Activated CD4-positive, alpha-beta T cell treated with anti-CD3 and anti-CD28 coated beads, Interleukin-2, amount 10 ng/mL, durations not matched to agents 24 days and 14 days (primary cell): ENCODE measurements at places on chromosomes 5 and 9. TPM values are rescaled to one million over a fixed set of nuclear protein-coding genes. Genes with fewer than 3 reads are reported as not detected.
A peak's percentile ranks its signal among the peaks of the same experiment; 100 is the strongest.

- no peak overlapping the region for H3K27ac ChIP-seq
- H3K36me3 ChIP-seq, result no peaks in the 10 kb centered on the region
- no peaks in the 10 kb centered on the region for H3K27me3 ChIP-seq
- no peak overlapping the region for H3K4me3 ChIP-seq
- DNase-seq, result no peak
These were observed 26.4 kb upstream of the NSMF start for GRCh38 chr9:137485343-137486140.

- H3K4me1 ChIP-seq, result no peaks in the 10 kb centered on the region
- H3K36me3 ChIP-seq, result no peaks in the 10 kb centered on the region
- H3K27ac ChIP-seq, result no peak overlapping the region
- H3K27me3 ChIP-seq, result no peaks in the 10 kb centered on the region
- no peak overlapping the region for H3K4me3 ChIP-seq
- no peak for DNase-seq
These were observed 463.7 kb upstream of the GRIN3A start for GRCh38 chr9:102202126-102202525.

- no peak overlapping the region for H3K4me3 ChIP-seq
- H3K27ac ChIP-seq, result no peak overlapping the region
- H3K4me1 ChIP-seq, result no peaks in the 10 kb centered on the region
- H3K36me3 ChIP-seq, result no peaks in the 10 kb centered on the region
- no peak for DNase-seq
These were observed 4.5 kb downstream of the CAMK2A start for GRCh38 chr5:150285114-150285513.

GRCh38 chr5:134554319-134555222, 29.1 kb downstream of the JADE2 start:
- H3K36me3 ChIP-seq, result peaks cover 58% of the 10 kb centered on the region
- peak overlapping the region; percentile 97 for H3K27ac ChIP-seq
- peaks cover 41% of the 10 kb centered on the region for H3K4me1 ChIP-seq
- peak; percentile 72 for DNase-seq
- peak overlapping the region; percentile 80 for H3K4me3 ChIP-seq

DNA sequence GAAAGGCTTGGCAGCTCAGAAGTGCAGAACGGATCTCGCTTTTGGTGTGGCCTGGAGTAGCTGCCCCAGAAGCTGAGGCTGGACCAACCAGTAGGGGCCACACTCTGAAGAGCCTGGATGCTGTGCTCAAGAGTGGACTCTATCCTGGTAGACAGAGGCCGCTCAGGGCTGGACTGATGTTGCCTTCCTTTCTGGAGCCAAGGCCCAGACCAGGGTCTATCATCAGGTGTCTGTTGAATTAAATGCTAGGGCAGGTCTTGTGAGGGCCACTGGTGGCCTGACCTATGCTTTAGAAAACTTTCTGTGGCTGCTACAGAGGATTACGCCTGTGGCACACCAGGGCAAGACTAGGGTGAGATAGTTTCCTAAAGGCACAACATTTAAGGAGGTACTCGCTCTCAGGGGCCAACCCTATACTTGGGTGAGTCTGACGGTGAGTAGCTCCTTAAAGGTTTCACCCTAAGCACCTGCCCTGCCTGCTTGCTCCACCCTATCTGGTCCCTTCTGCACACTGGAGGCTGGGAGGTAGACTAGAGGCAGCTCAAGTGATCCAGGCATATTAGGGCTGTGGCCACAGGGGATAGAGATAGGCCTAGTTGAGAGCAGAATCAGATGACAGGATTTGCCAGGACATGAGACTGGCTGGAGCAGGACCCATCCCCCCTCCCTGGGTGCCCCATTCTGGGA, 9.8 kb upstream of the IRF1 start:
- peaks cover 41% of the 10 kb centered on the region for H3K4me1 ChIP-seq
- no peaks in the 10 kb centered on the region for H3K36me3 ChIP-seq
- H3K27ac ChIP-seq, result peak overlapping the region; percentile 69
- no peak overlapping the region for H3K4me3 ChIP-seq

GRCh38 chr5:141963701-141964100, 5.2 kb upstream of the RNF14 start:
- H3K4me3 ChIP-seq, result no peak overlapping the region
- H3K4me1 ChIP-seq, result peaks cover 36% of the 10 kb centered on the region
- no peaks in the 10 kb centered on the region for H3K27me3 ChIP-seq
- H3K36me3 ChIP-seq, result no peaks in the 10 kb centered on the region
- DNase-seq, result no peak
- H3K27ac ChIP-seq, result no peak overlapping the region

Gene PCAT7
- not detected in 2 replicates for total RNA-seq

Gene ACOT12
- not detected in 2 replicates for total RNA-seq
